Left hindlimb (tissue), 1 donor: ENCODE measurements at places on chromosomes 6 and 20.
A peak's percentile ranks its signal among the peaks of the same experiment; 100 is the strongest.

- peak; percentile 65 for DNase-seq
These were observed 909 bp downstream of the DNAAF9 start for GRCh38 chr20:3406481-3407039.

DNA sequence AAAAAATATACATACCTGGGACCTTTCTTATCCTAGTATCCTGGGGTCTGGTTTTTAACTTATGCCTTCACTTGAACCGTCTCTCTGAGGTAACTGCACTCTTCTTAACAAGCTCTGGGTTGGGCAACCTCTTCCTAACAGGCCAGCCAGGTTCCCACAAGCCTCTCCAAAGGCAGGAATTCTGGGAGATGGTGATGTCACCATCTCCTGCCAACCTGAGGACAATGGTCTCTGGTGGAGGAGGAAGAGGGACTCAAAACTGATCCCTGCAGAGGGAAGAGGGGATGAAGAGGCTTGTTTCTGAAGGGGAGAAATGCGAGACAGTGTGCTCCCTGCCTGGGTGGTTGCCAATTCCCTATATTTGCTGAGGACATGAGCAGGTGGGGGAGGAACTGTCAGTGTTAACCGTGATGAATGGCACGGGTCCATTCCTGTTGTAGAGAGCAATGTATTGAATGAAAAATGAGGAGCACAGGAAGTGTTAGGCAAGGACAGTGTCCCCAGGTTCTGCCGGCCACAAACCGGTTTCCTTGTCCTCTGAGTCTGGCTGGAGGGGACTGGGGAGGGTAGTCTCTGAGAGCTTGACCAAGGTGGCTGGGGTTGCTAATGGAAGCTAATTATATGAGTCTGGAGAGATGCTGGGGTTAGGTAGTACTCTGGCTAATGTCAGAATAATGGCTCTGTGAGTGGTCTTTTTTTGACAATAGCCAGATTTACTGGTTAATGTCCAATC, 95.5 kb downstream of the KCNB1 start:
- no peak for DNase-seq

DNA sequence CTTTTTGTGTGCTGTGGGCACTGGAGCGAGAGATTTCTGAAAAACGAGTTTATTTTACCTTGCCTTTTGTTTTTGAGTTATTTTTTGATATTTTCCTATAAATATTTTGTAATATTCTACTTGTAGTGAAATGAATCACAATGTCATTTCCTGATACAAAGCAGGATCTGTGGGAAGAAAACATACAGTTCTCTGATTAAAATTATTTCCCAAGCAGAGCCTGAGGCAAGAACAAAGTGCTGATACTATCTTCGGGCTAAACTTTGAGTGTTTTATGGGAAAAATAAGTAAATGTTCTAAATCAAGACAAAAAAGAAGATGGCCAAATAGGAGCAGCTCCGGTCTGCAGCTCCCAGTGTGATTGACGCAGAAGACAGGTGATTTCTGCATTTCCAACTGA, 33.7 kb upstream of the ELOVL5 start:
- DNase-seq = no peak

DNA sequence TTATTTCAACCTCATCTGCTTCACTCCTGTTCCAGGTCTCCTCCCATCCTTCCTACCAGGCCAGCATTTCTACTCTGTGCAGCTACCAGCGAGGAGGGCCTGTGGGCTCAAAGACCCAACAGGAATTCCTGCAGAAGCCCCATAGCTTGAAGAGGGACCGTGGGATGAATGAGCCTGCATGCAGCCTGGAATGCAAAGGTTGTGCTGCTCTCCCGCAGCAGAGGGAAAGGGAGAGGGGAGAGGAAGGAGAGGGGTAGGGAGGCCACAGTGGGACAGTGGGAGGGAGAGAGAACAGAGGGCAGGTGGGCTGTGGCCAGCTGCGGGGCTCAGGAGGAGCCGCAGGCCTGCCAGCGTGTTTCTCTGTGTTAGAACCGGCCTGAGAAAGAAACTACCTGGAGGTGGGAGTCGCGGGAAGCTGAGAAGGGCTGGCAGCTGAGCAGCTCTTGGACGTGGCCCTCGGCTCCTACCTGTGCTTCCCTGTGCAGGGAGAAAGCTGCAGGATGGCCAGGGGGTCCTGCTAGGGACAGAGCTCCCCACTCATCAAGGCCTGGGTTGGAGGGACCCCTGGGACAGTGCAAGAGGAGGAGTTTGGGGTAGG, 66.1 kb upstream of the MLN start:
- no peak for DNase-seq

GRCh38 chr6:110537208-110538123, 61.1 kb upstream of the SLC22A16 start:
- no peak for DNase-seq

- peak; percentile 25 for DNase-seq
These were observed 815.5 kb upstream of the SLC35B3 start for GRCh38 chr6:9250852-9251251.

- DNase-seq = no peak
These were observed 44.8 kb downstream of the INSM1 start for GRCh38 chr20:20412750-20413149.

DNA sequence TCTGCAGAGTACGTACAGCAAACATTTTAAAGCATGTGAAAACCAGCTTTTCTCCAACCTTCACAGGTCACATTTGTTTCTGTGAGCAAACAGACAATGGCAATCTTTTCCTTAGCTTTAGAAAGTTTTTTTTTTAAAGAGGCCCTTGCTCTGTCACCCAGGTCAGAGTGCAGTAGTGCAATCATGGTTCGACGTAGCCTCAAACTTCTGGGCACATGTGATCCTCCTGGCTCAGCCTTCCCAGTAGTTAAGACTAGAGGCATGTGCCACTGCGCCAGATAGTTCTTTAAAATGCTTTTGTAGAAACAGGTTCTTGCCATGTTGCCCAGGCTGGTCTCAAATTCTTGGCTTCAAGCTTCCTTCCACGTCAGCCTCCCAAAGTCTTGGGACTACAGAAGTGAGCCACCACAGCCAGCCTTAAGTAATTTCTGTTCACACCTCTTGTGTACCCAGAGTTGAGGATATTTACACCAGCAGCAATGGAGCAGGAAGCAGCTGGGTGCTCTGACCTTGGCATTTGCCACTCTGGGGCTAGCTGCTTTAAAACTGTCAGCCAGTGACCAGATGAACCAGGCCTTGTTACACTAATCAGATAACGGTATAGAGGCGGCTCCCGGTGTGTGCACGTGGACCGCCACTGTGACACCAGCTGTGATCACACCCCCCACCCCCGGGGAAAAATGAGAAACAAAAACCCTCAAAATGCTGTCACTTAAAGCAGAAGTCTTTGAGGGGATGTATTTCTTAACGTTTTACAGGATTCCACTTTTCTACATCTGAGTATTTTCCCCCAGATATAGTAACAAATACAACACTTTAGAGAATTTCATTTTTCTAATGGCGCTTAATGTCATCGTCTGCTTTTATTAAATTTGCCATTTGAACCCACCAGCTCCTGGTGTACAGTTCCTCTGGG, 71.3 kb downstream of the AKAP12 start:
- no peak for DNase-seq

DNA sequence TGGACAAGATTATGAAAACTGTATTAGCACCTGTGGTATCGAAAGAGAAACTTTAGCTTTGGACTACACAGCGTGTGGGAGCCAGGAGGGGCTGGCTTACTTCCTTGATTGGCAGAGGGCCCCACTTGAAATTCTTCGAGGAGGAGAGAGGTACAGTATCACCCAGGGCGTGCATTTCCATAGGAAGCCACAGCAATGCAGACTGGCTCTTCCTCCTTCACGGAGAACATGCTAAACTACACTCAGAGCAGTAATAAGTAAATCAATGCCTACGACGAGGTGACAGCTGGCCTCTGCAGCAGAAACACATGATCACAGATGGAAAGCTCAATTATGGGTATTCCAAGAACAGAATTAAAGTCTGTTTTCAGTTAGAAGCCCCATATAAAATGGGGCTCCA, 44.2 kb downstream of the MYLK4 start:
- DNase-seq = no peak
